ENCODE measurements at places on chromosomes 7 and 10. TPM values are rescaled to one million over a fixed set of nuclear protein-coding genes. Genes with fewer than 3 reads are reported as not detected.

The PON1 gene
- not detected for total RNA-seq

The SUGCT gene
- total RNA-seq, result 10.3 TPM

The BMPER gene
- 1.5 TPM for total RNA-seq

- no peak for DNase-seq
These were observed 9.1 kb upstream of the TOMM7 start for GRCh38 chr7:22831602-22832305.

DNA sequence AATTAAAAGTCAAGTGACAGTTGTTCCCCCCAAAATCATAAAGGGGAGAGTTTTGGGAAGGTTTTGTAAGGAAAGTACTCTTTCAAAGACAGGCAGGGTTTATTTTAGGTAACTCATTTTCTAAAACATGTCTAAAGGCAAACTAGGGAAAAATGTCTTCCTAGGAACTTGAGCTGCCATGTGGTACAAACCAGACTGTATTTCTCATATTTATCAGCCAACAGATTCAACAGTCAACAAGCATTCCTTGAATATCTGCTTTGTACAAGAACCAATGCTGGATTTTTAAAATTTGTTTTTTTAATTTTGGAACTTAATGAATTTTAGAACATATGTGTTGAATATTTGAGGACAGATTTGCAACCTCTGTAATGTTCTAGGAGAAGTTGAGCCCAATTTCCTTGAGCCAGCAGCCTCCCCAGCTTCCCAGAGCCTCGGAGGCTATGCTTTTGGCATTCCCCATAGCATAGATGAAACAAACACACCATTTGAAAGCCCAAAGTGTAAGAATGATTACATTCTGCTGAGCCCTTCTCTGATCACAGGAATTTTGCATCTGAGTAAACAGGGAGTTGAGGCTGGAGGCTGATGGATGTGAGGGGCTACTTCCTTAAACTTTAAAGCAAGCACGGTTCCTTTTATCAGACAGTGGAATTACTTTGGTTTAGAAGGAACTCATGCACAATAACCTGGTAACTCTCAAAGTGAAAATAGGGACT, 345.1 kb downstream of the RNLS start:
- DNase-seq, result no peak

DNA sequence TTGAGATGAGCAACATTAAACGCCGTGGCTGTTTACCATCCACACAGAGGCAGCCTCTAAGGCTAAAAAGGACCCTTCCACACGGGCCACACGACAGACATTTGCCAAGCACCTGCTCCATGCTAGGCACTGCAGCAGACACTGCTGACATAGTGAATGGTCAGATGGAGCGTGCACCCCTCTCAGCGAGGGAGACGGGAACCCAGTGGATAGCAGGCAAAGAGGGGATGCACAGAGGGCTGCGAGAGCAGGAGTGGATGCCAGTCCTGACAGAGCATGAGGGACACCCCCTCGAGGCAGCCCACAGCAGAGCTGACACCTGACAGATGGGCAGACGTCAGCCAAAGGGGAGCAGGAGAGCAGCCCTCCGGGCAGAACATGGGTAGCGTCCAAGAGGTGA, 5.6 kb upstream of the STK32C start:
- DNase-seq, result no peak

All from left colon (tissue), 2 donors.